ENCODE measurements at places on chromosomes 16 and 17.
A peak's percentile ranks its signal among the peaks of the same experiment; 100 is the strongest.

DNA sequence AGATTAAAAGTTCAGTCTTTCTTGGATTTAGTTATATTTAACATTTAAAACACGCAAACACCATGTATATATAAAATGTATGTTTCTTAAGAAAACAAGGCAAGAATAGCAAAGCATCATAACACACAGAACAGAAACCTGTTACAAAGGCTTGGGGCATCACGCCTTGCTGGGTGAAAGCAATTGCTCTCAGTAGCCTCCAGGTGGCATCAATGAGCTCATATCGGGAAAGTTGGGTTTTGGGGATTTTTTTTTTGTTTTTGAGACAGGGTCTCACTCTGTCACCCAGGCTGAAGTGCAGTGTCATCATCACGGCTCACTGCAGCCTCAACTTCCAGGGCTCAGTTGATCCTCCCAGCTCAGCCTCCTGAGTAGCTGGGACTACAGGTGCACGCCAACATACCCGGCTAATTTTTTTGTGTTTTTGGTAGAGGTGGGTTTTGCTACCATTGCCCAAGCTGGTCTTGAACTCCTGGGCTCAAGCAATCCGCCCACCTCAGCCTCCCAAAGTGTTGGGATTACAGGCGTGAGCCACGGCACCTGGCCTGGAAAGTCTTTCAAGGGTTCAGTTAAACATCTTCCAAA is 56.9 kb downstream of the CYB5D2 start:
- peak; percentile 63 for DNase-seq

DNA sequence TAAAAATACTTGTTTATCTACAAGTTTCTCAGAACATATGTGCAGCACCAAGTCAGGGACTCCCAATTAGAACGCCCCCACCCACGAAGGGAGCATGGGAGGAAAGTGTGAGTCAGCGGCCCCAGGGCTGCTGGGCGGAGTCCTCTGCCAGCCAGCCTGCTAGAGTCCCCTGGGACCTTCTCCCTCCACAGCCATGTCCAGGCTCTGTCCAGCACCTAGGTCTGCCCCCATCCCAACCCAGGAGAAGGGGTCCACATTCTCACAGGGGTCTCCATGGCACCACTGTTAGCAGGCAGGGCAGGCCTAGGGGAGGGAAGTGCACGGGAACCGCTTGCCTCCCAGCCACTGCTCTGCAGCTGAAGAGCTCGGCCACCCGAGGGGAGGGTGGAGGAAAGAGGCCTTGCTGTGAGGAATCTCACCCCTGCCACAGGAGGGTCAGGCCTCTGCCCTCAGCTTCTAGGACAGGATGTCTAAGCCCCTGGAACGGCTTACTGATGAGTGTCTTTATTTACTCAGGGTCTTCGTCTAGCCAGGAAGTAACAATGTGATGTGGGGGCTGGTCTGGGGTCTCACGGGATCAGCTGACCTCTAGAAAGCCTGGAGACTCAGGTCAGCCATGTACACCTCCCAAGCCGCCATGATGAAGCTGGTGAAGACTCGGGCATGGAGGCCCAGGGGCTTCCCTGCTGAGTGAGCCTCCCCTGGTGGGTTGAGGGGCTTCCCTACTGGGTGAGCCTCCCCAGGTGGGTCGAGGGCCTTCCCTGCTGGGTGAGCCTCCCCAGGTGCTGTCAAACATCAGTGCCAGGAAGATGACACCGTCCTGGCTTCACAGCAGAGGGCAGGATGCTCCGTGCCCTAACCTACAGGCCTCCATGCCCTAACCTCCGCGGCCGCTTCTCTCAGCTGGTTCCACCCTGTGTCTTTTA is 190.3 kb downstream of the RBFOX3 start:
- DNase-seq = no peak

- peak; percentile 40 for DNase-seq
Measured at GRCh38 chr16:14249291-14250032, 178.3 kb downstream of the MRTFB start.

GRCh38 chr16:86383488-86384262 is 126.7 kb upstream of the FOXF1 start:
- DNase-seq = no peak

GRCh38 chr17:81920612-81921536 is 2.9 kb upstream of the SIRT7 start:
- DNase-seq = no peak

DNA sequence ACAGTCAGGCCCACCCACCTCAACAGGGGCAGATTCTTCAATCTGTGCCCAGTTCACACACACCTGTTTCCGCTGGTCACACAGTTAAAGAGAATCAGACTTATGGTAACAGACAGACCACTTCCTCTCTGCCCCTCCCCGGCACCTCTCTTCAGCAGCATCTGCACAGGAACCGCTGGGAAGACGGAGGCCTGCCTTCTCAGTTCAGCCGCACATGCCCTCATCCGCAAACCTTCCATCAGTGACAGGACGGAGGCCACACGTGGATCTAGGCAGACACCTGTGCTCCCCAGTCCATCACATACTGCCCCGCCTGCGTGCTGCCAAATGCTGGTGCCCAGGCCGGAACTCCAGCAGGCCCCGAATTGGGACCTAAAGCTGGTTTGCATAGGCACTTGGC is 10.3 kb downstream of the PHB1 start:
- no peak for DNase-seq

Data from NCI-H446 (cell line).